ENCODE measurements at places on chromosomes 2 and 18.

DNA sequence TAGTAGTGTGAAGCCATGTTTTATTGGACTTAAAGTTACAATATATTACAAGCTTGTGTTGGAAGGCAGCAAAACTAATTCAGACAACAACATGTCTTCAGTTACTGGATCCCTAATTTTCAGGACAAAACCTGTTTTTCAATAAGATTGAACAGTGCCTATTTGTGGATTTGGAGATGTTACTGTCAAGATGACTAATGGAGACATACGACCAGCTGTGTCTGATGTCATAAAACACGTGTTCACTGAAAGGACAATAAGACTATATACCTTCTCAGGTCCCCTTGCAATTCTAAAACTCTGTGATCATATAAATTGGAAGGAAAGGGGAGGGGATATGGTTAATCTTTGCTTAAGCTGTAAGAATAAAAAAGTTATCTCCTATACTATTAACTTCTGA lies 21.7 kb downstream of the METTL21A start:
- DNase-seq, result no peak

DNA sequence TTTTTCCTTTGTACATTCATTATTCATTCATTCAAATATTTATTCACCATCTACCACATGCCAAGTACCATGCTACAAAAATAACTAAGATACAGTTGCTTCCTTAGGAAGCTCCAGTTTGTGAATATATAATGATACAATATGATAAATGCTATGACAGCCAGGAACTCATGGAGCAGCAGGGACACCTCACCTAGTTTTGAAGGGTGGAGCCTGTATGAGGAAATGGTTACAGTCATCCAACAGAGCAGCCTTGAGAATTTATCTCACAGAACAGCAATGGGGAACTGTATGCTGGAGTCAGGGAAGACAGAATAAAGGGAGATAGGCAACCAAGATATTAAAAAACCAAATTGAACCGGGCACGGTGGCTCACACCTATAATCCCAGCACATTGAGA lies 124.0 kb downstream of the OSBPL1A start:
- DNase-seq, result no peak

DNA sequence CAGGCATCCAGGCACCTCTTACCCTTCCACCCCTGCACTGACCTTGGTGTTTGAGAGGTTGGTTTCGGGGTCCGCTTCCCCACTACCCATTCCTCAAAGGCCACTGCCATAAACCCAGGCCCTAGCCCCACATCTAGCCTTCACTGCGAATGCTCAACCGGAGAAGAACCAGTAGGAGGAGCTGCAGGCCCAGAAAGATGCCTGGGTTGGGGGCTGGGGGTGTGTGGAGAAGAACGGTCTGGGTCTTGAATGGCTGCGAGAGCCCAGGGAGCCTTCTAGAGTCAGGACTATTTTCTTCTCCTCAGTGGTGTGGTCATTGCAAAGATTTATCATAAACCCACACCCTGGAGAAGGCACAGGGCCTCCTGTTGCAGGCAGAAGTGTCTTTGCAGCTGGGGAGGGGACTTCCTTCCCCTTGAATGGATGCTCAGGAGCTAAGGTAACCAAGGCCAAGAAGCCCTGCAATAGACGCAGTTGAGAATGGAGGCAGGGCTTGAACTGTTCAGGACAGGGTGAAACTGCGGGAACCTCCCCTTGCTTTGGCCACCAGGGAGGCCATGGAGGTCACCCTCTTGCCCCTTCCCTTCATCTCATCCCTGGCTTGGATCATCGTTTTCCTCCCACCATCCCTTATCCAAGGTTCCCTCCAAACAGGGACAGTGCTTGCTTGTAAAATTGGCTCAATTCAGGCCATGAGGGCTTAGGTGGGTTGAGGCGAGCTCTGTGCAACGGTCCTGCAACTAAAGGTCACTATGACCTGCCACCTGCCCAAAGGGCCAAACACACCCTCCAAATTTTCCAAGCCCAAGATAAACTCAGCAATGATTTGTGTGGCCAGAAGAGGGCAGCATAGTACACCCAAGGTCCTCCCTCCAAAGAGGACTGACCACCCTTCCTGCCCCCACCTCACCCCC lies 20.9 kb downstream of the THNSL2 start:
- DNase-seq, result no peak

DNA sequence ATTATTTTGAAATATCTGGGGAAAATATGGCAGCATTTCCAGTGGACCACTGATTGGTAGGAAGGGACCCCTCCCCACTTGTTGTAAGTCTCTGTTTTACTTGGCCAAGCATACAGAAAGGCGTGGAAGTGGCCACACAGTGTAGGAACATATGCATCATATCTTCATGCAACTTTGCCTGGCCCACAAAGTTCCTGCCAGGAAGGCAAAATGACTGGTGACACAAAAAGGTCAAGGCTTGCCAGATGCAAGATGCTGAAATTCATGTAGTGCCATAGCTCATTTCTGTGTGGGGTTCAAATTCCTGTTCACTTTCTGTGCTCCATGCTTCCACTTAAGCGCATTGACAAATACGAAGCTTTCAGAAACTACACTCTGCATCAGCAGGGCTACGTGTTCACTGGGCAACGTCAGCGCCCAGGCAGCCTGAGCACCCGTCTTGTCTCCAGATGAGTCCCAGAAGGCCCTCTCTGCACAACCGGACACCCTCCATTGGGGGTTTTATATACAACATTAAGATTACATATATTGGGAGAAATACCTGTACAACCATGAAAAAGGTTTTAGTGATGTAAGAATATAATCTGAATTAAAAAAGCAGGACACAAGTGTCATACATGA lies 3.6 kb downstream of the DYNC2LI1 start:
- DNase-seq, result no peak

DNA sequence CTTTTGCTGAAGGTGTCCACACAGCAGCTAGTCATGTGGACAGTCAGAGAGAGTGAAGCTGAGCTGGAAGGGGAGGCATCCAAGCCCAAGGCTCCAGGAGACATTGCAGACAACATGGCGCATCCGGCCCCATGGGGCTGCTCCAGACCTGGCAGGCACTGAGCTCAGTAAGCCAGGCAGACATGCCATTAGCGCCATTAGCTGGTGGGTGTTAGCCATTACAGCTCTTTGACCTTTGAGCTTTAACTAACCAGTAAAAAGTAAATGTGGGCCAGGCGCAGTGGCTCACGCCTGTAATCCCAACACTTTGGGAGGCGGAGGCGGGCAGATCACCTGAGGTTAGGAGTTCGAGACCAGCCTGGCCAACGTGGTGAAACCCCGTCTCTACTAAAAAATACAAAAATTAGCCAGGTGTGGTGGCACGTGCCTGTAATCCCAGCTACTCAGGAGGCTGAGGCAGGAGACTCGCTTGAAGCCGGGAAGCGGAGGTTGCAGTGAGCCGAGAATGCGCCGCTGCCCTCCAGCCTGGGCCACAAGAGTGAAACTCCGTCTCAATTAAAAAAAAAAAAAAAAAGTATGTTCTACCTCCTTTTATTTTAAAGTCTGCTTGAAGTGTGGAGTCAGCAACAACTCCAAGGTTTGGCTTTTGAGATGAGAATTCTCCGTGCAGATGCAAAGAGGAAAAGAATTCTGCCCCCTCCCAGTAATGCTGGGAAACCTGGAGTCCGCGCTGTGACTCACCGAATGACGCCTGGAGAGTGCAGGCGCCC lies 69.4 kb downstream of the TWSG1 start:
- no peak for DNase-seq

- no peak for DNase-seq
These were observed 2.9 kb upstream of the GGCX start for GRCh38 chr2:85564144-85564563.

- no peak for DNase-seq
These were observed 123.7 kb downstream of the FTCDNL1 start for GRCh38 chr2:199727306-199727705.

DNA sequence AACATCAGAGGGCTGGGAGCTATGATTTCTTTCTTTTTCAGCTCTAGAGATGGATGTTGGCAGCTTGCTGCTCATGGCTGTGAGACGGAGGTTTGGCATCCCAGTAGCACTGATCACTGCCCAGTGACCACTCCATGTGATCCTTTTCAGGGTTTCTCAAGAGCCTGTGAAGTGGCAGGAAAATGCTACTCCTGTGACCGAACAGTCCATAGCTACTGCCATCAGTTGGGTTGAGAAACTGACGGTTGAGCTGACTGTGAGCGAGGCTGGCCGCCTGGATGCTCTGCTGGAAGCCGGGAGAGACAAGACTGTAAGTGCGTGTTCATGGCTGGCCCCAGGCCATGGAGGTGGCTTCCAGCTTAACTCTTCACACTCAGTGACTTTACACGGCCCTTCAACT lies 34.2 kb downstream of the VWA3B start:
- no peak for DNase-seq

DNA sequence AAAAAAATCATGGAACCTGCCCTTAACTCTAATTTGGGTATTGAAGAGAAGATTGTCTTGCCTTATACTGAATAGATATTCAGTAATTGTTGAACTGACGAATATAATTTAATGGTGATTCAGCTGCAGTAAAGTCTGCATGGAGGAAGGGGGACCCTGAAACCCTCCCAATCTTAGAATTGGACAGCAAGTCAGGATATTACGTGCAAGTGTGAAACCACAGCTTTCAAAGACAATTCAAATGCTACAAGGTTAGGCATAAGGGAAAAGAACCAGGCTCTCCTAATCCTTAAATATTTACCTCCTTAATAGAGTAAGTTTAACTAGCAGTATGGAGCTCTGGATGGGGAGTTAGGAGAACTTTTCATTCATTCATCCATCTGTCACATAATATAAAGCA lies 226.9 kb upstream of the TNP1 start:
- no peak for DNase-seq

DNA sequence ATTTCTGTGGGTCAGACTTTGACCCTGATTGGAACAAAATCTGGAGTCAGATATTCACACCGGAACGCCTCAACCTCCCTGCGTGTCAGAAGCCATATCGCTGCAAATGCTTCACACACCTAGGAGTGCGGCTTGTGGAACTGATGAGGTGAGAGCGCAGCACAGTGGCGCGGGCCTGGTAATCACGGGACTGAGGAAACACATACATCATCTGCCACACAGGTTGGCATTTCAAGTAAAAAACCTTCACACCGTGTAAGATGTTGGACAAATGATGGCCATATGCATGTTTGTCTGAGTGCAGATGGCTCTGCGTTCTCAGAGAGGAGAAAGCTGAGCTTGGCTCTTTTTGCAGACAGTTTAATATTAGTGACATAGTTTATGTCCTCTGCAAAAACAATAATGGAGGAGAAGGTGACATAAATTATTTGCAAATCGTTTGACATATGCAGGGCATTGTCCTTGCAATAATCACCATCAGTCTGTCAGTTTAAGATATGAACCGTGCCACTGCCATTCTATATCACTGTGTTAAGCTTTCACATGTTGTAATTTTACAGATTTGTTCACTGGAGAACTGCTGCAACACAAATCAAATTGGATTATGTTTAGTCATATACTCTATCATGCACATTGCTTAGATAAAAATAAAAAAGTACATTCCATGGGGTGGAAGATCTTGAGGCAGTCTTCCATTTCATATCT lies 101.4 kb downstream of the MTX2 start:
- DNase-seq, result no peak

DNA sequence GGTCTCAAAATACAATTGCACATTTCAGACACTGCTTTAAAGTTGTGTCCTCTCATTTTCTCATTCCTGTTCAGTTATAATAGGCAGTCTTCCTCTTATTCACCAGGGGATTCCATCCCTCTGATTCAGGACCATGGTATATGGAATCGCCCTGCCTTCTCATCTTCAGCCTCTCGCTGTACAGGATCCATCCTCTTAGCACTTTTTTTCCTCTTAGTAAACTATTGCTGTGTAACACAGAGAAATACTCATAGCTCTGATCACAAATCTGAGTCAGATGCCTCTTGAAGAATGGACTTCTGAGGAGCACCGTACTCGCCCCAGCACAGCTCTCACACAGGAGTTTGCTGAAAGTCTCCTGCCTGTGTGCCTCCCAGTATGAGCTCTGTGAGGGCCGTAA lies 11.3 kb downstream of the RMP24 start:
- no peak for DNase-seq

DNA sequence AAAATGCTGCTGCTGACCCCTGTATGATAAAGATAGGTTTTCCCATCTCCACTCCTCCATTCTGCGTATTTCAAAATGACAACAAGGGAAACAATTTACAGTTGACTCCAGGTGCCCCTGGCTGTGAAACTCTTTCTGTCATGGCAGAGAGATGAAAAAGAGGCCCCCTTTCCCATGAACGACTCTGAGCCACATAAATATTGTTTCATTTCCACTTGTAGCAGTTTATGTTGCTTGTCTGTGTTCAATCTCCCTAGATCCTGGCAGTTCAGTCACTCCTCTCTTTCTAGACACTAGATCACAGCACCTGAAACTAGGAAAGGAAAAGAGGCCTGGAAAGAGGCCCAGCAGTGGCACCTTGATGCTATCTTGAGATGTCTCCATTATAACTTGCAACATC lies 121.0 kb upstream of the ZNF521 start:
- no peak for DNase-seq

DNA sequence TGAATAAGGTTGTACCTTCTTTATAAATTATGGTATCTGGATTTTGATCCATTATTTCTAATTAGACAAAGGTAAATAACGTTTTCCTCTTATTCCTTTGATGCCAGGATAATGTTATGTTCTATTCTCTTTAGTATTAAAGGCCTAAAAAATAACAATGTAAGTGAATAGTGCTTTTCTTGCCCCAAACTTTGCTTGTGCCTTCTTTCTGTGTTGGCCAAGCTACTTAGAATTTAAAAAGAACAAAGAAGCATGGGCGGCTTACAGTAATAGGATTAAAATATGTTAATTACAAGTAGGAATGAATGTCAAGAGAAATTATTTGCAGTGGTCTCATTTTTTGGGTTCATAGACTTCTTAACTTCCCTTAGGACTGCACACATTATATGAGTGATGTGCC lies 105.0 kb upstream of the FSIP2 start:
- DNase-seq, result no peak

- DNase-seq, result no peak
These were observed 260.3 kb downstream of the AFF3 start for GRCh38 chr2:99881901-99882591.

DNA sequence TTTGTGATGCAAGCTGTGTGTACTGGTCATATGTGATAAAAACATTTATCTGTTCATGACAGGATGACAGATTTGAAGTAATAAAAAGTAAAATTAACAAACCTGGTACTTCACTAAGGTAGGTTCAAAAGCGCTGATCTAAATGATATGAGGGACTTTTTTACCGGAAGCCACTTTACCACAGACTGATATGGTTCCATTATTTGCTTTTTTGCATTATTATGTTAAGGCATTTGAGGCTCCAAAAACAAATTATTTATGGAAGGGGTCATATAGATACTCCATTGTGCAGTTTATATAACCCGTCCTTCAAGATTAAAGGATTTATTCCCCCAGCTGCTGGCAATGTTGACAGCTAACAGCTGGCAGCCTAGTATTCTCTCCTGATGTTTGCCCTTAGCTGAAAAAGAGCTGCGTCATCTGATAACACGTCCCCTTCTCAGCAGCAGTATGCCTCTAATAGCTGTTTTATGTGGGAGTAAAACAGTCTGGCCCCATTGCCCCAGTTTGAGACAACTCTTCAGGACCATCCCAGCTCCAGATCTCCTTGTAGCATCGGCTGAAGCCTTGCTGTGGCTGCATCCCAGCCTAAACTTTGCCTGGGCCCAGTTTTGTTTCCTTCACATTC lies 84.8 kb upstream of the XIRP2 start:
- no peak for DNase-seq

GRCh38 chr2:239544143-239544917 lies 143.5 kb upstream of the HDAC4 start:
- DNase-seq, result no peak

GRCh38 chr2:144143294-144144151 lies 376.4 kb downstream of the ZEB2 start:
- DNase-seq, result no peak
